ENCODE measurements at places on chromosomes 3 and 15. TPM values are rescaled to one million over a fixed set of nuclear protein-coding genes. Genes with fewer than 3 reads are reported as not detected.

GRCh38 chr3:95705786-95706418 lies 1108.5 kb upstream of the EPHA6 start:
- H3K36me3 ChIP-seq, result no peaks in the 10 kb centered on the region
- no peaks in the 10 kb centered on the region for H3K27me3 ChIP-seq
- no peak overlapping the region for H3K4me3 ChIP-seq
- H3K27ac ChIP-seq, result no peak overlapping the region
- H3K4me1 ChIP-seq, result no peaks in the 10 kb centered on the region
- no peak for DNase-seq

- no peak overlapping the region for H3K27ac ChIP-seq
- H3K4me3 ChIP-seq, result no peak overlapping the region
- peaks cover 73% of the 10 kb centered on the region for H3K4me1 ChIP-seq
- DNase-seq, result no peak
Observed at GRCh38 chr3:185712337-185712736, 112.5 kb downstream of the IGF2BP2 start.

DNA sequence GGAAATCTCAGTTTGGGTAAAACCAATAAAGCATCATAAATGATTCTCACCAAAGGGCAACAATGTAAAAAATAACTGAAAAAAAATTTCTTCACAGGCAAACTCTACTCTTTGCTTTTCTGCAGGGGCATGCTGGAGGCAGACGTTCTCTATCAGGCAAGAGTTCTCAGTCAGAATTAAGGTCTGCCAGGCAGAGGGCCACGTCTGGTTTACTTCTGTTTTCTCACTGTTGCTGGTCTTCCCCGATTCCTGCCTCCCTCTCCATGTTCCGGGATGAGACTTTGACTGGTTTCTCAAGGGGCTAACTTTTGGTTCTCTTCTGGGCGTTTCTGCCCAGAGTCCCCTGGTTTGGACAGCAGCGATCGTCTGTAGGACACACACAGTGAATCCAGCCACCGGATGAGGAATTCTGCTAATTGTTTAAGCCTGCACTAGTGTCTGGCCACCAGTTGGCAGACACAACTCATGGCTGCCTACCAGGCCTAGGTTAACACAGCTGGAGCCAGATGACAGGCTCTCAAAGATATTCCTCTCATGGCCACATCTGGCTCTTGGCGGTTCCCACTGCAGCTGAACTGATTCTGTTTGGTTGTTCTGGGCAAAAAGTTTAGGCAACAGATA lies 273.1 kb downstream of the FOXP1 start:
- no peak overlapping the region for H3K4me3 ChIP-seq
- H3K4me1 ChIP-seq, result peaks cover 32% of the 10 kb centered on the region
- DNase-seq, result peak; percentile 13
- H3K27me3 ChIP-seq, result no peaks in the 10 kb centered on the region
- no peaks in the 10 kb centered on the region for H3K36me3 ChIP-seq

- no peaks in the 10 kb centered on the region for H3K4me1 ChIP-seq
- H3K27ac ChIP-seq, result no peak overlapping the region
- no peaks in the 10 kb centered on the region for H3K27me3 ChIP-seq
- no peak for DNase-seq
- H3K4me3 ChIP-seq, result no peak overlapping the region
Observed at GRCh38 chr3:33134026-33134625, 20.3 kb downstream of the CRTAP start.

The CHRNB4 gene
- total RNA-seq, result 1.6 TPM

DNA sequence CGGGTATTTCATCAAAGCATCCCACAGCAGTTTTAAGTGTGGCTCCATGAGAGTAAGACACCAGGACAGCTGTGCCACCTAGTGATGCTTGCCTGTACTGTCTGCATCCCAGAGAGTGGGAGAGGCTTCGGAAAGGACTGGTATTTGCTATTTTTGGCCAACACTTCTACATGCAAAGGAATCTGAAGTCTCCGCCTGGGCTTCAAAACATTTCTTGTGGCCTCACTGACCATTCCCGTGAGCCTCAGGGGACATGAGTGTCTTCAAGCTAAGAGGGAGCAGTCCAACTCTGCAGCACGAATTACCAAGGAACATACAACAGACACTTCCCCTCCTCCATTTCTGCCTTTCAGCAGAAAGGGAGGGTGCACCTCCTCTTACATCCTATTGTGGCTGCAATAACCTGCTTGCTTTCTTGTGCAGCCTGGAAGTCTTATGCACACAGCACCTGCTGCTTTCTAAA lies 177.5 kb downstream of the RORA start:
- peak; percentile 69 for DNase-seq
- peak overlapping the region; percentile 74 for H3K27ac ChIP-seq
- no peaks in the 10 kb centered on the region for H3K27me3 ChIP-seq
- no peaks in the 10 kb centered on the region for H3K36me3 ChIP-seq

- H3K27ac ChIP-seq, result no peak overlapping the region
- DNase-seq, result no peak
- peaks cover 18% of the 10 kb centered on the region for H3K27me3 ChIP-seq
- H3K36me3 ChIP-seq, result no peaks in the 10 kb centered on the region
- no peak overlapping the region for H3K4me3 ChIP-seq
- H3K4me1 ChIP-seq, result no peaks in the 10 kb centered on the region
Observed at GRCh38 chr3:17009826-17010225, 125.1 kb downstream of the PLCL2 start.

DNA sequence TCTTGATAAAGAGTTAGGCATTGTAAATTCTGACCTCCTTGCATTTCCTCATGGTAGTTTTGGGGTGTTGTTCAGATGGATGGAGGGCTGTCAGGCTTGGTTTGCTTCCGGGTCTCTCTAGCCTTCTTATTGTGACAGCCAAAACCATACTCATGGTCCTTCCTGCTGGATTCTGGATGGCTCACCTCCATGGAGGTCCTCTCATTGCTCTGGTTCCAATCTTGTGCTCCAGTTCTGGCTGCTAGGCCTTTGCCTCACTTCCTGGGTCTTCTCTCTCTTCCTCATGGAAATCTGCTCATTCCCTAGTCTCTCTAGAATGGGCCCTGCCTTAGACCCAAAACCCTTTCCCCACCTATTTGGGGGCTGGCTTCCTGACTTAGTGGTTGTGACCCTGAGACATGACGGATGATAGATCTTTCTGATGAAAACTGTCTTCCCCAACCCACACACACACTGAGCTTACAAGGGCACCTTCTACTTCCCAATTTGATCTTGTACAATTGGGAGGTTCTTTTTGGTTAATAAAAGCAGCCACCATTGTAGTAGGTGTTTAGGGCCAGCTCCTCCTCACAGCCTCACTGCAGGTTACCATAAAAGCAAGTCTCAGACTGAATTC lies 66.2 kb upstream of the XCR1 start:
- no peak overlapping the region for H3K4me3 ChIP-seq
- no peaks in the 10 kb centered on the region for H3K27me3 ChIP-seq
- no peaks in the 10 kb centered on the region for H3K4me1 ChIP-seq
- H3K36me3 ChIP-seq, result no peaks in the 10 kb centered on the region

The MORC1 gene
- total RNA-seq, result not detected

All from GM23338 (cell line).